ENCODE measurements at places on chromosomes 6 and 20. TPM values are rescaled to one million over a fixed set of nuclear protein-coding genes. Genes with fewer than 3 reads are reported as not detected.

DNA sequence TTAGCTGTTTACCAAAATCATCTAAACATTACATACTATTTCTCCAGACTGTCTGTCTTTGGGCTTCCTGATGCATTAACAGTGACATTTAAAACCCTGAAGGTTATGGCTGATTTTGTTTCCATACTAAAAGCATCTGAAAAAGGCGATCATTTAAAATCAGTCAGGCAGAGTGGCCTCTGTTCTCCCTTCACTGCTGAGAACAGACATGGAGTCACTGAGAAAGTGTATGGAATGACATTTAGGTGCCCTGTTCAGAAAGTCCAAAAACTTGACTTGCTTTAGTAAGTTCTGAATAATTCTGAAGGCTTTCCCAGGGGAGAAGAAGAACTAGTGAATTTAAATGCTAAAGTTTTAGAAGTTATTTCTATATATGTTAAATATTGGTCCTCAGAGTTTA lies 83.0 kb downstream of the MAP7 start:
- no peak for DNase-seq

DNA sequence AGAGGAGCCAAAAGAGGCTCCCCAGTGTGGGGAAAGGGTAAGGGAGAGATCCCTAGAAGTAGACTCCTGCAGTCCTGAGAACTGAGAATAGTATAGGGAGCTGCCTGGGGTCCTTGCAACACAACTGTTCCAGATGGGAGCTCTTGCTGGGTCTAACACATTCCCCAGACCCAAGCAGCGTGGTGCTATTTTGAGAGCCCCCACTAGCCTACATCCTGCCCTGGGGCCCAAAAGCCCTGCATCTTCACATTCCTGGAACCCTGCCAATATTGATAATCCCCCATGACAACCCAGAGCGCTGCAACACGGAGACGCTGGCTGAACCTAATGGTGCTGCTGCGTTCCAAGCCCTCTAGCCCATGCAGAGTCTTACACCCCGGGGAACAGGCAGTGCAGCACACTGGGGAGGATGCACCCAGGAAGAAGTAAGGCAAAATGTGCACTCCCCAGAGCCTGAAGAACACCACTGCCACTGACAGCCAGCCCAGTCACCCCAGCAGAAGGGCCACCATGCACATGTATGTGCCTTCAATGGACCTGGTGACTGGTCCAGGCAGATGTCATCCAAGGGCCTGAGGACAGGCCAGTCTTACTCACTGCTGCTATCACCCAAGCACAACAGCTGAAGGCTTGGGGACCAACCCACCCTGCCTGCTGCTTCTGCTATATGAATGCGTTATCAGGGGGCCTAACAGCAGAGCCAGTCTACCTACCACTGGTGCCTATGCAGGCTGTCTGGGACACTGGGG lies 7.0 kb upstream of the RNF217 start:
- DNase-seq = no peak

GPR6 gene
- polyA plus RNA-seq = not detected

DNA sequence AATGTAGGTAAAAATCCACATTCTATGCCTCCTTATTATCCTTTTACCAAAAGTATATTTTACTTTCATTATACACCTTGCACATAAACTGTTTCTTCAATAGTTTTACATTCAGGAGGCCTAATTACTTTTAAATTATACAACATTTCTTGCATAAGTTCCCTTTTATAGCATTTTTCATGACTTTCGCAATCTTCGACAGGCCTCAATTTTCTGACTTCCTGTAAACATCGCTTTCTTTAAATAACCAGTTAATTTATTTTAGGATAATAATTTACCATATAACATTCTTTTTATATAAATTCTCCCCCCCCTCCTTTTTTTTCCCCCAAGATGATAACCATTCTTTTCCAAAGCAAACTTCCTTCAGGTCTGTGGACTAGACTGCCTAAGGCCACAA lies 9.2 kb downstream of the SLC35A1 start:
- DNase-seq = no peak

GRCh38 chr6:162177746-162178145 lies 549.8 kb downstream of the PRKN start:
- no peak for DNase-seq

GRCh38 chr6:83603551-83603950 lies 91.2 kb downstream of the PRSS35 start:
- DNase-seq = no peak

DNA sequence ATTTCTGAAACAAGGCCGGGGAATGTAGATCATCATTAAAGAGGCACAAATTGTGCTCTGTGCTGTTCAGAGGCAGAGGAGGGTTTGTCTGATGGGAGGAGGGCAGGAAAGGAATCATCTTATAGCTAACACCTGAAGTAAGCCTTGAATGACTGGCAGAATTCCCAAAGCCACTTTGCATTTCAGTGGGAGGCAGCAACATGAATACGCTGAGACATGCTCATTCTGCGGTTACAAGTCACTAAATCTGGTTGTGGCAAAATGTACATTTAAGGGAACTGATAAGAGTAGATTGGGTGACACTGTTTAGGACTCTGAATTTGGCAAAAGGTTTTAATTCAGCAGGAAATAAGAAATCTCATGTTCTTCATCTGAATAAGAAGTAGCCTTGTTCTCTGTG lies 4.4 kb upstream of the COL19A1 start:
- no peak for DNase-seq

DNA sequence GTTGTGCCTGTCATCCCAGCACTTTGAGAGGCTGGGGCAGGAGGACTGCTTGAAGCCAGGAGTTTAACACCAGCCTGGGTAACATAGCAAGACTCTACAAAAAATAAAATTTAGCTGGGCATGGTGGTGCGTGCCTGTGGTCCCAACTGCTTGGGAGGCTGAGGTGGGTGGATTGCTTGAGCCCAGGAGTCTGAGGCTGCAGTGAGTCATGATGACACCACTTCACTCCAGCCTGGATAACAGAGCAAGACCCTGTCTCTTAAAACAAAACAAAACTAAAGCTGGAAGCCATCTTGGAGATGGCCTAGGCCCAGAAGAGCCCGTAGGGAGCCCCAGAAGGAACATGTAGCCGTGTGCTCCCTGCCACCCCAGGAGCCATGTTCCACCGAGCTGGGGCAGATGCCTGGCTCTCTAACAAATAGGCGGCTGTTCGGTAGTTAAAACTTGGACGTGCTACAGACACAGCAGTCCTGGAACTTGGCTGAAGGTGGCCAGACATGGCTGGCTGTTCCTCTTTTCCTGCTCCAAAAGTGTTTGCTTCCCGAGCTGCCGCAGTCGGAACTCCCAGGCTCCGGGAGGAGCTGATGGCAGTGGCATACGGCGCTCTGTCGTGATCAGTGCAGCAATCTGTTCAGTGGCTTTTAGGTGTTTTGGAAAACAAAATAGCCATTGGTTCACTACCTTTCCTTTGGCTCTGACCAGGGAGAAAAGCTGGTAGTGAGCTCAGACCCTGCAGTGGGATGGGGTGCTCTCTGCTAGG lies 37.0 kb downstream of the DYNLT1 start:
- no peak for DNase-seq

CASS4 gene
- 3.8 TPM for polyA plus RNA-seq

MUCL3 gene
- 0.06 TPM for polyA plus RNA-seq

SEMG1 gene
- polyA plus RNA-seq = not detected

LY6G6F gene
- polyA plus RNA-seq = 1.0 TPM

DNA sequence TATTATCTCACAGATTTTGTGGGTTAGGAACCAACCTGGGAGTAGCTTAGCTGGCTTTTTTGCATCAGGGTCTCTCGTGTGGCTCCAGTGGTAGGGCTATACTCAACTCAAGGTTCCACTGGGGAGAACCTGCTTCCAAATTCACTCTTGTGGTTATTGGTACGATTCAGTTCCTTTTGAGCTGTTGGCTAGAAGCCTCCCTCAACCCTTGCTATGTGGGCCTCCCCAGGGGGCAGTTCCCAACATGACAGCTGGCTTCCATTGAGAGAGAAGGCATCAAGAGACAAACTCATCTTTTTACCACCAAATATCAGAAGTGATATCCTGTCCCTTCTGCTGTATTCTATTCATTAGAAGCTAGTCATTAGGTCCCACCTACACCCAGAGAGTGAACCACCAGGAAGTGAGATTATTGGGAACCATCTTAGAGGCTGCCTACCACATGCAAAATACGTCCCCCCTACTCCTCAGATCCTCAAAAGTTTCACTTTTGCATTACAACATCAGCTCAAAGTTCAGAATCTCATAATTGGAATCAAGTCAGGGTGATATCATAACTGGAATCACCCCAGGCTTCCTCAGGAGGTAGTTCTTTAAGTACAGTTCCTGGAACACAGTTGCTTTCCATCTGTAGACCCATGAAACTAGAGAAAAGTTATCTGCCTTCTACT lies 30.9 kb downstream of the MKKS start:
- DNase-seq = no peak

MPIG6B gene
- polyA plus RNA-seq = 1.2 TPM

DNA sequence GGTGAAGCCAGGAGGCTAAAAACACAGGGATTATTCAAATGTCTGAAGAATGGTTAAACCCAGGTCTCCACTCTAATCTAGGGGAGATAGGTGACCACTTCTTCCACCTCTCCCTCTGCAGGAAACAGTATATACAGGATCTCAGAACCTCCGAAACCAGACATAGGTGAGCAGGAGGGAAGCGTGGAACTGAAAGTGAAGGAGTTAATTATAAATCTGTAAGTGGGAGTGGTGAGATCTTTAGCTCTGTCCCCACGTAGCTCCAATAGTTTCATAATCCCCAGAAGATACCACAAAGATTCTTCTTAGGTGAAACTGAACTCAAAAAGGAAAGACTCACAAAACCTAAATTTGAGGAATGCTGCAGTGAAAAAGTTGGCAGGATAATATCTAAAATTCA lies 76.8 kb downstream of the THEMIS start:
- DNase-seq = no peak

TRIM38 gene
- polyA plus RNA-seq = 10.8 TPM

DNA sequence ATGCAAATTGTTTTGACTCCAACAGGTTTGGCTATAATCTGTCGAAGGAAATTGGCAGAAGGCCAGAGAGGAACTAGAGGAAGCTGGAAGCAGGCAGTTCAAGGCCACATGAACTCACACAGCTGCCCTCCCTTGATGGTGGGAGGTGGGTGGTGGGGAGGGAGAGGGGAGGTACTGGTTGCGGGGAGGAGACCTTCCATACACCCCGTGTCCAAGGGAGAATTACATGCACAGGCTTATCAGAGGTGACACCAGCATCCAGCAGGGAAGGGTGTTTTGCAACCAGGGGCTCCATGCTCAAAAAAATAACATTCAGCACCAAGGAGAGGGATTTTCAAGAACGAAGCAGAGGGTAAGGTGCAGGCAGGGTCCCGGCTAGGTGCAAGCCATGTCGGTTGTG lies 9.1 kb downstream of the PRND start:
- DNase-seq = no peak

SMLR1 gene
- 1.2 TPM for polyA plus RNA-seq

GRCh38 chr20:47285189-47285588 lies 71.3 kb downstream of the ZMYND8 start:
- DNase-seq = no peak

SLC17A1 gene
- polyA plus RNA-seq = 27.5 TPM

- no peak for DNase-seq
Measured at GRCh38 chr6:49551866-49552129, 1.3 kb downstream of the C6orf141 start.

SLC22A7 gene
- polyA plus RNA-seq = 0.77 TPM

GRCh38 chr20:8700756-8701155 lies 368.1 kb upstream of the PLCB4 start:
- DNase-seq = no peak

GRCh38 chr6:168132531-168133167 lies 53.6 kb upstream of the FRMD1 start:
- DNase-seq = no peak

DNA sequence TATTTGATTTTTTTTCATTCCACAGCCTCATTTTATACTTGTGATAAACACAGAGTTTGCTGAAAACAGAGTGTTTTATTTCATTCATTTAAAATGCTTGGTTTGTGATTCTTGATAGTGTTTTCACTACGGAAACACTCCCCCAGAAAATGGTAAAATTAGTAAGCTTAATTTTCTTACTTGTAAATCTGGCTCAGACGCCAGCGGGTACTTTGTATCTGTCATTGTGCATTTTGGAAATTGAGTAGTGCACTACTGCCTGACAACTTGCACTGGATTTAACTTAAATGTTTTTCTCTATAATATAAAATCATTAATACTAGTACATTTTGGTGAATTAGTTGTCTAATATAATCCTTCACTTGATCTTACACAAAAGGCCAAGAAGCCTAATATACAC lies 37.0 kb upstream of the HINT3 start:
- DNase-seq = no peak

ADGB gene
- 0.34 TPM for polyA plus RNA-seq

CEP162 gene
- polyA plus RNA-seq = 20.2 TPM

DNA sequence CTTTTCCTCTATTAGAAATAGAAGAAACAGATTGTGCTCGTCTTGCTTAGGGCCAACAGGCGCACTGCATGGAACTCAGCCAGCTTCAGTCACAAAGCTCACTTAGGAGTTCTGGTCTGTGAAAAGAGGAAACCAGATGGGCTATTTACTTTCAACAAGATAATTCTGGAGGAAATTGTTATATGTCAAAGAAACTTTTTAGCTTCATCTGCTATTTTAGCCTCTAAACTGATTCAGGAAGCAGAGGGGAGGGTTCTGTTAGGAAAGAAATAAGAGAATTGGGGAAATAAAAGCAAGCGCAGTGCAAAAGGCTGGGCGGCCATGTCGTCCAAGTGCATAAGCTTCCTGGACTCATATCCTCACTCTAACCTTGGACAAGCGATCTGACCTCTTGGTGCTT lies 21.3 kb downstream of the PRKN start:
- DNase-seq = peak; percentile 47

DNA sequence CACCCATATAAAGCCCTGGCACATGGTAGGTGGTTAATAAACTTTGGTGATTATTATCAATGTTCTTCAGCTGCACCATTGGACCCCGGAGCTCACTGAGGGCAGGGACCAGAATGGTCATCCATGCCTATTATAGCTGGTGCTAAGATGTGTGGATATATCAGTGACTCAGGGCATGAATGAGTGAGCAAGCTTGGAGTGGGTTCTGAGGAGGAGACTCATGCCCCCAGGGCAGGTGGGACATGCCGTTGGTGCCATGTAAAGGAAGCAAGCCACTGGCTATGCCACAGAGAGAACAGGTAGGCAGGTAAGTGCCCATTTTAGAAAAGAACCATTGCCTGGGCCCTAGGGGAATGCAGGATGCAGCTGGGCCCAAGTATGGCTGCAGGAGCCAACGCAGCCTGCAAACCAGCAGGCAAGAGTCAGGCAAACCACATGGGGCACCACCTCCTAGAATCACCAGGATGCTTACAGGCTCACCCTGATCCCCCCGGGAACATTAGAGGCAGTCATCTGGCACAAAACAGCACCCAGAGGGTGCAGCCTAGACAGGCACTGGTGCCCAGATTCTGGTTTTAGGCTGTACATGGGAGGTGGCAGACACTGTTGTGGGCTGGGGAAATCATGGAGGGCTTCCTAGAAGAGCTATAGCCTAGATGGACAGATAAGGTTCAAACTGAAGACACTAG lies 23.5 kb downstream of the PLAGL2 start:
- DNase-seq = no peak

- no peak for DNase-seq
Measured at GRCh38 chr6:83008626-83009025, 57.0 kb downstream of the UBE3D start.
